PC-3 (cell line): ENCODE measurements at places on chromosomes 4 and X.
A peak's percentile ranks its signal among the peaks of the same experiment; 100 is the strongest.

- no peak for DNase-seq
Measured at GRCh38 chr4:150363721-150364688, 217.9 kb upstream of the MAB21L2 start.

DNA sequence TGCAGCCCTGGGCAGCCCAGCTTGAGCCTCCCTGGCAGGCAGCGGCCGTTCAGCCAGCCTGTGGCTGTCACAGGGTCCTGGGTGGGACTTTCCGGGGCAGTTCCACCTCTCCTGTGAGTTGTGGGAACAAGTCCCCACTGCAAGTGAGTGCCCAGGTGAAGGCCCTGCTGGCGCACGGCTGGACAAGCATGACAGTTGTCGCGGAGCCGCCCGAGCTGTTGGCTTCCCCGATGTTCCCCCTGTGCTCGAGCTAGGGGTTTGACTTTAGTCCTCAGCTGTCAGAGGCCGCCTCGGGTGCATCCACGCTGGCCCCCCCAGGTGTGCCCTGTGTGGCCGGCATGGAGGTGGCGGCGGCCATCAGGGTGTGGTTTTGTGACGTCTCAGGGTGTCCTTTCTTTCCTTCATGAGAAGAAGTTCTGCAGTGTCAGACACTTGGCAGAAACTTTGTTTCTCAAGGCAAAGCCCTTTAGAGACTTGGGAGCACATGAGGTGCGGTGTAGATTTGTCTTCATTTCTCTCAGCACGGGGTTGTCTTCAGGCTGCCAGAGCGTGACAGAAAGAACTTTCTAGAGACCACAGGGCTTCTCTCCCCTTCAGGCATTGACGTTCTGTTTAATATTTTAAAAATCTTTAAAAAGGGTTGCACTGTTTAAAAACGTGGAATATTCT, 69.4 kb upstream of the HGFAC start:
- no peak for DNase-seq

- DNase-seq = no peak
Measured at GRCh38 chrX:151323054-151323453, 74.0 kb upstream of the VMA21 start.

DNA sequence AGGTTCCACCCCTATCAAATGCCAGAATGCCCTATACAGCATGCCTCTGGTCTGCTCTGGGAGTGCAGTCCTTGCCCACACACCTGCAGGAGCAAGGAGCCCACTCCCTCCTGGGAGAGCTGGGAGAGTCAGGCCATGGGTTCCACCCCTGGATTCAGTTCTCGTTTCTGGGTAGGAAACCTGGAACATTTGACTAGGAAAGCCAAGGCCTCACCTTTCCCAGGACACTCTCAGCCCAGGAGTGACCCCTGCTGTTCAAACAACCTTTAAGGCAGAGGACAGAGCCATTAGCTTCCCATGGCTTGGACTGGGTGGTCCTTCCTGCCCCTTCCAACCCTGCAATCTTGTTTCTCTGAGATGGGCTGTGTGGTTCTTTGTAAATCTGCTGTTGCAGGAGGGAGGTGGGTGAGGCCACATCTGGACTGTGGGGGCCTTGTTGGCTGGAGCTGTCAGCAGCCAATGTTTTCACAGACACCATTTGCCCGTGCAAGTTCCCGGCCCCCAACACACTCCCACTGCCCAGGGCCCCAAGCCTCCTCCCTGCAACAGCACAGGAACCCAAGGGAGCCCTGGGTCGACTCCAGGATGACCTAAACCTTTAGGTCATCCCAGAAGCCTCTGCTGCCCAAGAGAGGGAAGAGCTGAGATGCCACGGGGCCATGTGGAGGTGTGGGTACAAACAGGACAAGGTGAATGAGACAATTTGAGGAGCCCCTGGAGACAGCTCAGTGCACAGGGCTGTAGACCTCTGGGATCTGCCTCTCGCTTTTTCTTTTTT, 104.4 kb downstream of the PJA1 start:
- DNase-seq = peak; percentile 61

- no peak for DNase-seq
Measured at GRCh38 chrX:100663642-100664041, 19.6 kb downstream of the SRPX2 start.

DNA sequence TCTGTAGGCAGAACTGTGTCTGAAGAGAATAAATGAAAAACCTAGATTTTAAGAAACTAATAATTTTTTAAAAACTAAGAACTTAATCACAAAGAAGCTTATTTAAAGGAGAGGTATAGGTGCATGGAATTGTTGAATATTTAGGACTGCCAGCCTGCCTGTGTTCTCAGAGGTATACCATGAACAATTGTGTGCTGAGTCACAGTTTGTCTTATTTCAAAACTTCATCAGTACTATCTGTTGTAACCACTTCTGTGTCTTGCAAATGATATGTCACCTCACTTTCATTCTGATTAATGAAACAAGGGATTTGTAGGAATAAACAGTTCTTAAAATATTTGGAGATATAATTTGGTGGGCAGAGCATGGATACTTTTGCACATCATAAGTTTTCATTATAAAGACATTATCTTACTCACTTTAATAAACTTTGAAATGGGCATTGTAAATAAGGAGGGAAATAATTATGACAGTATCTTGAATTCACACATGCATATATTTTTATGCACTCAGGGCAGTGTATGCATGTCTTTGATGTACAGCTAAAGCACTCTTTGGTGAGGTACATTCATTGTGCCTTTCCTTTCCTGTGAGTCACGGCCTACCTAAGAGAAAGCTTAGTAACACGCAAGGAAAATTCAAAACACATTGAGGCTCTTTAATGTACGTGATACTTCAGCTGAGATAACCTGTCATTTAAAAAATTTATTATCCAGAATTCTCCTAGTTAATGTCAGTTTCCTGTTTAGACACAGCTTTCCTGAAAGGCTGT, 31.7 kb downstream of the STOX2 start:
- DNase-seq = no peak

GRCh38 chrX:82589410-82589809, 918.7 kb upstream of the POU3F4 start:
- peak; percentile 53 for DNase-seq

DNA sequence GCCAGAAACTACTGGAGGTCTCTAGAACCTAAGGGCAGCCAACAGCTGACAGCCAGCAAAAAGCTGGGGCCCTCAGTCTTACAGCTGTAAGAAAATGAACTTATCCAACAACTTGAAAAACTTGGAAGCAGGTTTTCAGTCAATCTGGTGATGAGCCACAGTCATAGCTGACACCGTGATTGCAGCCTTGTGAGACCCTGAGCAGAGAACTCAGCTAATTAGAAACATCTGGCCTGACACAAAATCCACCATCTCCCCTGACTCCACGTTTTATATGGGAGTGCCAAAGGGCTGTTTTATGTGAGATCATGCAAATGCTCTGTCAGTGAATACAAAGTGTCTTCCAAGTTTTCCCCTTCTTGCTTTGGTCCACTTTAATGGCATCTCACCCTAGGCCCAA, 198.8 kb upstream of the DCAF8L1 start:
- no peak for DNase-seq

GRCh38 chr4:38034986-38035882, 75.0 kb downstream of the PTTG2 start:
- DNase-seq = peak; percentile 67

DNA sequence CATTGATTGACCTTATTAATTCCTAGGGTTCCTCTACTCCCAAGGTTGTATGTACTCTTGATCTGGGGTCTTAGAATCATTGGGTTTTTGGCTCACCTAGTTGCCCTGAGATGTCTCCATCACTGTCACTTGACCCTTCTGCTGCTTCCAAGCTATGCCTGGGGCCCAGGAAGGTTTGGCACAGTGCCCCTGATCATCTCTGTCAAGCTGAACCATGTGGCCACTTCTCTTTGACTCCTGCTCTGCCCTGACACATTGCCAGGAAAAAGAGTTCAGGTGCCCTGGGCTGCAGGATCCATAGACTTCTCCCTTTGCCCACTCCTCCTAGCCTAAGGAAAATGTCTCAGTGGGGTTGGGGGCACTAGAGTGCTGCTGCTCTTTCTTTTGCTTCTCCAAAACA, 3.9 kb upstream of the CHST7 start:
- no peak for DNase-seq

- DNase-seq = peak; percentile 15
Measured at GRCh38 chr4:120132935-120133334, 66.3 kb upstream of the MAD2L1 start.

DNA sequence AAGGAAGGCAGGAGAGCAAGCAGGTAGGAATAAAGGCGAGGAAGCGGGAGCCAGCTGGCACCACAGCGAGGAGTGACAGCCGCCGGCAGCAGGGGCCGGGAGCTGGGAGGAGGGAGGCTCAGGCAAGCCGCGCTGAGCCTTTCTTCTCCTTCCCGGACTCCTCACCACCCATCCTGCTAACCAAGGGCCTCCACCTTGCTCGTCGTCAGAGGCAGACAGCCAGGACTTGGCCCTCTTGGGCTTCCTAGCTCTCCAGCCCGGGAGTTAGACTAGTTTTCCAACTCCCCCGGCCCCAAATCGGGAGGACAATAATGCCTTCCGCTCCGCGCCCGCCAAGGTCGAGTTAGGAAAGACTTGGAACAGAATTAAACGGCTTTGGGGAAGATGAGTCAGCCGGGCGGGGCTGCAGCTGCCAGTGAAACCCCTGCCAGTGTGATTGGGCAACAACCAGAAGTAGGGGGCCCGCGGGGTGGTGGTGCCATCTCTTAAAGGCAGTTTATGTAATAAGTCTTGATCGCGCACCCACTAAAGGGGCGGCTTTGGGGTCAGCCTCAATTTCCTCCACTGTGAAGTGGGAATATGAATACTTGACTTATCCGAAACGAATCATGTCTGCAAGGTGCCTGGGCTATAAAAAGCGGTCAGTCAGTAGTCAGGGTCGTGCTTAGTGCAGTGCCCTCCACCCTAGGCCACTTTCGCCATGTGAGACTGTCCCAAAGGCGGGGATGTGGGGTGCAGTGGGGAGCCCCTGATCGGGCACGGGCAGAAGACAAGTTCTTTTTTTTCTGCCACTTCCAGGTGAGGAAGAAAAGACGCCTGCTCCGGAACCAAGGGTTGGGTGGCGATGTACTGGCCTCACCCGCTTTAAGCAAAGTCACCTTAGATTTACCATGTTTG, 6.7 kb upstream of the HSD17B10 start:
- peak; percentile 72 for DNase-seq

- no peak for DNase-seq
Measured at GRCh38 chrX:85244450-85245211, 840 bp downstream of the ZNF711 start.

GRCh38 chr4:101018836-101019235, 328.5 kb downstream of the PPP3CA start:
- DNase-seq = no peak

DNA sequence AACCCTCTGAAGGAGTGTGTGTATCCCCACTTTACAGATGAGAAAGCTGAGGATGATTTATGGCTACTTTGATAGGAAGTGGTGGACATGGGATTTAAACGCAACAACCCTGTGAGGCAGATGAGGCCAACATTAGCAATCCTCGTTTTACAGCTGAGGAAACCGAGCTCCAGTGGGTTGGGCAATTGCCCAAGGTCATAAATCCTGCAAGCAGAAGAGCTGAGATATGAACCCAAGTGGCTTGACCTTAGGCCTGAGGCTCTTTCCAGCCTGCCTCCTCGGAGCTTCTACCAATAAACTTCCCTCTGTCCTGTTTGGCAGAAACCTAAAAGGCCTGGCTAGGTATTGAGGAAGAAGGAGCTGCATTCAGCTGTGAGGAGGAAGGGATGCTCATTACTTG, 185.5 kb upstream of the RBPJ start:
- DNase-seq = no peak

- peak; percentile 48 for DNase-seq
Measured at GRCh38 chrX:133005042-133005441, 46.6 kb upstream of the HS6ST2 start.

DNA sequence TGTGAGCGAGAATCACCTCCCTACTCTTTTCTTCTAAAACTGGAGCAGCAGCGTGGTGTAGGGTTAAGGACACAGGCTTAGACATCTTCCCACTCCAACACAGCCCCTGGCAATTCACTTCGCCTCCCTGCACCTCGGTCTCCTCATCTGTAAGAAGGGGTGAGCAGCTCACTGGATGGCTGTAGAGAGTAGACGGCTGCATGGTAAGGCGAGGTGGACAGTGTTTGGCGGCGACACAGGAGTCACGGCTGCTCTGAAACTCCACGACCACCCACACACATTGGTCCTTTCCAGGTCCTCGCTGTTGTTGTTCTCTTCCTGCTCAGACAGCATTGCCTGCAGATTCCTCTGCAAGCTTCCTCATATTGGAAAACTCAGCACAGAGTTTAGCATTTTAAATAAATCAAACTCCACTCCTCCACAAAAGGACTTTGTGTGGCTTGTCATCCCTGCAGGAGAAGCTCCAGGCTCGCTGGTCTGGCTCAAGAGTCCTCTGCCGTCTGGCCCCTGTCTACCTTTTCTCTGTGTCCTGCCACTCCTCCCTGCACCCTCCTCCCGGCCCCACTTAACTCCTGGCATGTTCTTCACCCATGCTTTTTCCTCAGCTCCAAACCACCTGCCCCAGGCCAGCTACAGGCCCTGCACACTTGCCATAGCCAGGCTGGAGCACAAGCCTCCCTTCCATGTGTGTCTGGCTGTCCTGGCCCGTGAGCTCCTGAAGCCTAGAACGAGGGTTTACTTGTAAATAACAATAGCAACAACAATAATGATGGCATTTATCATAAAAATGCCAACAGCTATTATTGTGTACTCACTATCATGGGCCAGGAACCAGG, 41.3 kb upstream of the CRMP1 start:
- DNase-seq = no peak

GRCh38 chr4:141840299-141840986, 204.1 kb downstream of the IL15 start:
- DNase-seq = no peak

DNA sequence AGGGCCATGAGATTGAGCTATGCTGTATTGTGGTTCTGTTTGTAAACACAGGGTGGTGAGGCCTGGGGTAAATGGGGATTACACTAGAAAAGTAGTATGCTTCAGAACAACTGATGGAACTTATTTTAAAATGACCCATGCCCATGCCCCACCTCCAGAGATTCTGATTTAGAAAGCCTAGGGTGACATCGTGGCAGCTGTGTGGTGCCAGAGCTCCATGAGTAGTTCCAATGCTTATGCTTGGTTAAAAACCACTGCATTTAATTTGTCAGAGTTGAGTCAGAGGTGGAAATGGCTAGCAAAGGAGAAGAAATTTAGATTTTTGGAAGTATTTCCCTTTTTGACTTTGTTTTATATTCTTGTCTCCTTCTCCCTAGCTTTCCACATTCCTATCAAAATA, 63.4 kb upstream of the PDE5A start:
- peak; percentile 25 for DNase-seq

DNA sequence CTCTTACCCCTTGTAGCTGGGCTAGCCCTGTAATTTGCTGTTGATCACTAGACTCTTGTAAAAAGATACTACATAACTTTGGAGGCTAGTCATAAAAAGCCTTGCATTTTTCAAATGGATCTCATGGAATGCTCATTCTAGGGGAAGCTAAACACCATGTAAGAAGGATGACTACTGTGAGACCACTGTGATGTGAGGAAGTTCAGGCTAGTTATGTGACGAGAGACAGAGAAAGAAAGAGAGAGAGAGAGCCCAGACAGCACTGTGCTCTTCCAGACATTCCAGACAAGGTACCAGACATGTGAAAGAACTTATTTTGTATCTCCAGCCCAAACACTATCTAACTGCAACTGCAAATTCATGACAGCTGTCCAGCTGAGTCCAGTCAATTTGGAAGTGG, 404.6 kb upstream of the PITX2 start:
- no peak for DNase-seq
